ENCODE measurements at places on chromosomes 1 and 21.

GRCh38 chr1:24778141-24778540, 32.9 kb downstream of the CLIC4 start:
- DNase-seq: no peak

GRCh38 chr1:178098262-178098661, 4.4 kb downstream of the RASAL2 start:
- DNase-seq: no peak

- DNase-seq: no peak
These were observed 1.8 kb downstream of the ATP2B4 start for GRCh38 chr1:203628201-203629015.

- DNase-seq: no peak
These were observed 14.7 kb upstream of the IL24 start for GRCh38 chr1:206882555-206882954.

- DNase-seq: no peak
These were observed 21.2 kb downstream of the SLC30A10 start for GRCh38 chr1:219906924-219907771.

DNA sequence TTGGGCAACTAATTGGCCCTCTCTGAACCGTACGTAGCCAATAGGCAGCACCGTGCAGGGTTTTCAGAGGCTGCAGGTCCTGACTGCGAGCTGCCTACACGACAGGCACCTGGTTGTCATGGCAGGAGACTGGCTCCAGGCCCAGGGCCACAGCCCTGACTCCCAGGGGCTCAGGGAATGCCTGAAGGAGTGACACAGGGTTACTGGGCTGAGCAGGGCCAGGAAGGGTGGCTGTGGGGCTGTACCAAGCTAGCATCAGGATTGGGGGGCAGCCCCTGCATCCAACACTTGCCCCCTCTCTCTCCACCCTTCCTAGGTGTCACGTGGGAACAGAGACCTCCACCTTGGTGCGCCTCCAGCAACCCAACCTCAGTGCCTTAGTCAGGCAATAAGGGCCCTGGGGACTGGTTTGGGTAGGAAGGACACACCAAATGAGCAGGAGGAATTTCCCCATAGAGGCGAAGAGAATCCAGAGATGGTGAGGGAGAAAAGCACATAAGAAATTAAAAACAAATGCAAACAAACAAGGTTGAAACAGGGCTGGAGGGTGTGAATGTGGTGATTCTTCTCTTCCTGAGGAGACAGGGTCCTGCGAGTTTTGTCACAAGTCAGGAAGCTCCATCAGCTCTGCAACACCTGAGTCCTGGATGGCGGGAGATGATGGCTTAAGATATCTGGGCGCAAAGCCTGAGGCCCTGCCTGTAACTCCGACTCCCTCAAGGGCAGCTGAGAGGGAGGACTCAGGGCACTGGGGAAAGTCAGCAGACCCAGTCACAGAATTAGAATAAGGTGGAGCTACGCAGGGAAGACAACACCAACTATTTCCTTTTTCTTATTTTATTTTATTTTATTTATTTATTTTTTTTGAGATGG, 19.7 kb upstream of the RNU1-4 start:
- DNase-seq: no peak

- no peak for DNase-seq
These were observed 97.4 kb upstream of the SGIP1 start for GRCh38 chr1:66436378-66437135.

DNA sequence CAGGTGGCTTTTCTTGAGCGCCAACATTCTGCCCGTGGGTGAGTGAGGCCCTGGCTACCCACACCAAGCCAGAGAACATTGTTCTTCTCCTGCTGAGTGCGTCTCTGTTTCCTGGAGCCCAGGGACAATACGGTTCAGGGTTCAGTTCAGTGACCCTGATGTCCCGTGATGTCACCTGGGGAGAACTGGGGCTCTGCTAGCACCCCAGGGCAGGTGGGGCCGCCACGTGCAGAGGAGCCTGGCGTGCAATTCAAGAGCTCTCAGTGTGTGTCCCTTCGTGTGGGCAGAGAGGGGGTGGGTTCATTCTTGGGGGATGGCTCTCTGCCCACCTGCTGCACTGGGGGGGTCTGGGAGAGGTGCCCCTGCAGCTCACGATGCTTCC, 18.2 kb upstream of the PEX10 start:
- no peak for DNase-seq

DNA sequence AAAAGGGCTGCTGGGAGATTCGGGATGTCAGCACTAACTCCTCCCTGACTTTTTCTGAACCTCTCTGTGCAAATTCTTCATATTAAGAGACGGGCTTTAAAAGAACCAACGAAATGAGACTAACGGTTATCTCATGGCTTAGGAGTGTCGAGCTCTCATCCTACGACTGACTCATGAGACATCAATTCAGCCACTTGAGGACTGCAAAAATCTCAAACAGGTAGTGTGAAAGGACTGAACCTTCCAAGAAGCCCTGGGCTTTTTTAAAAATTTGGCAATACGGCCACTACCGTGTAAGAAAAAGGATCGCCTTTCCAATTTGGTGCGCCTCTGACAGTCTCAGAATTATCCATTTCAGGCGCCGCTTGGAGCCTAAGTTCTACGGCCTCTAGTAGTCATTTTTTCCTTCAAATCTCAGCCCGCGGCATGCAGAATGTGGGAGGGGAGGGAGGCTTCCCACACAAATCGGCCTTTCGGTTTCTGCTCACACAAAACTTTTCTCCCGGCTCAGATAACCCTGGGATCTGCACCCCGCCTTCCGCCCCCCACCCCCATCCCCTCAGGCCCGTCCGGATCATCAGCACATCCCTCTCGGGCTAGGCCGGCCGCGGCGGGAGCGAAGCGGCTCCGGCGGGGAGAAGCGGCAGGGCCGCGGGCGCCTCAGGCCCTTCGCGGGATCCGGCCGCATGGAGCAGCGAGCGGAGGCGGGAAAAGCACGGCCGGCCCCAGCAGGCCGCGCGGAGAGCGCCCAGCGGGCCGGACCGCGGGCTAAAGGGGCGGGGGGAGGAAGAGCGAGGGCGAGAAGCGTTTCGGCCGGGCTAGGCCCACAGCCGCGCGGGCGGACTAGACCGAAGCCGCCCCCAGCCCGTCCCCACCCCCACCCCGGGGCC, 618 bp downstream of the HNRNPR start:
- no peak for DNase-seq

DNA sequence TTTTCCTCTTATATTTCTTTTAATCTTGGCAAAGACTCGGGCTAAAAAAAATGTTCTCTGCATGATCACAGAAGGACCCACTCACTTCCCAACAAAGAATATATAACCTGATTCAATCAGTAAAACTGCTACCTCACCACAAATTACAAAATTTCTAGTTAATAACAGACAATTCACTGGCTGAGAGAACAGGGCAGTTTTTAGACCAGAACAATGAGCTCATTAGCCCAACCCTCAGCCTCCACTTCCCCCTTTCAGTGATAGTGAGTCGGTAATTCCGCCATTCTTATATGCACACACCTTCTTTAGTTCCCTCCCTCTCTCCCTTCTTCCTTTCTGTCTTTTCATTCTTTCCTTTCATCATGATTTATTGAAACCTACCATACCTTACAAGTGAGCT, 8.9 kb downstream of the SIPA1L2 start:
- DNase-seq: no peak

DNA sequence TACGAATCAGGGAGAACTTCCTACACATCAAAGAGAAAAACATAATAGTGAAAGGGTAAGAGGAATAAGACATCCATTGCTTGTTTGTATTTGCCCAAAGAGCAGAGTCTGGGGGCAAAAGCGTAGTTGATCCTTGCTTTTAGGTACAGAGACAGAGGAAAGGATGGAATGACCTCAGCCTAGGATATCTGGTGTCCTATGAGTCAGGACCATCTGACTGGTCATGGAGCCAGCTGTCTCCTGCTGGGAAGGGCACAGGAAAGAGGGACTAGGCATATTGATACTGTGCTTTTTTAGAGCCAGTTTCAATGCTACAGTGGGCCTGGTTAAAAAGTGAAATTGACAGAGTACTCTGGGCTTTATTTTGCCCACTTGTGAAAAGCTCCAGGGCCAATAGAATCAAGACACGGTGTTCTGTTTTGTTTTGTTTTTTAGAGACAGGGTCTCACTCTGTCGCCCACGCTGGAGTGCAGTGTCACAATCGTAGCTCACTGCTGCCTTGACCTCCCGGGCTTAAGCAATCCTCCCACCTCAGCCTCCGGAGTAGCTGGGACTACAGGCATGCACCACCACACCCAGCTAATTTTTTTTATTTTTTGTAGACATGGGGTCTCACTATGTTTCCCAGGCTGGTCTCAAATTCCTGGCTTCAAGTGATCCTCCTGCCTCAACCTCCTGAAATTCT, 3.2 kb downstream of the PLEKHO1 start:
- no peak for DNase-seq

DNA sequence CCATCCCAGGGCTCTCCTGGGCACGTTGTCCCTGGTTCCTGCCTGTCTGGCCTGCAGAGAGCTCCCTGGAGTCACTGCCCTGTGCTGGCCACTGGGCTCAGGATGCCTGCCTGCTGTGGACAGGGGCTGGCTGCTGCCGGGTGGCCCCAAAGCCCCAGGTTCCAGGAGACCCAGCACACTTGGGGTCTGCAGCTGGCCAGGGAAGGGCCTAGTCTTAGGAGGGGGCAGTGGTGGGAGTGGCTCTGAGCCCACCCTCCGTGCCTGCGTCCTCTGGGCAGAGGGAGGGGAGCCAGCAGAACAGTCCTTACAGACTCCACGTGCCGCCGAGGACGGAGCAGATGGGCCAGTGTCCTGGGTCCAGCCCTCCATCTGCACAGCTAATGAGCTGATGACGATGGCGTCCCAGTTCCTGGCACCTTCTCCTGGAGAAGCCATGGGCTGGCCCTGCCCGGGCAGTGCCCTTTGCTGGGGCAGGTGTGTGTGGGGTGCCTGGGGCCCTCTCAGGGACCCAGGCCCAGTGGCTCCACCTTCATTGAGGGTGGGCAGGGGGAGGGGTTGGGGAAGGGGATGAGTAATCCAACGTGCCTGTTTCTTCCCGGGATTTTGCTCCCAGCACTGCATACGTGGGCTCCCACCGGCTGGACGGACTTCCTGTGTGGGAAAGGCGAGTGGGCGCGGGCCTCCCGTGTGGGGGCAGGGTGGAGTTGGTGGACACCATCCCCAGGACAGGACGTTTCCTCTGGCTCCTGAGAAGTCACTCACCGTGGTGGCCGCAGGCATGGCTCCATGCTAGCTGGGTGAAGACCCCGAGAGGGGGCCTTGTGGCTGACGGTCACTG, 6.8 kb upstream of the PLCH2 start:
- no peak for DNase-seq

DNA sequence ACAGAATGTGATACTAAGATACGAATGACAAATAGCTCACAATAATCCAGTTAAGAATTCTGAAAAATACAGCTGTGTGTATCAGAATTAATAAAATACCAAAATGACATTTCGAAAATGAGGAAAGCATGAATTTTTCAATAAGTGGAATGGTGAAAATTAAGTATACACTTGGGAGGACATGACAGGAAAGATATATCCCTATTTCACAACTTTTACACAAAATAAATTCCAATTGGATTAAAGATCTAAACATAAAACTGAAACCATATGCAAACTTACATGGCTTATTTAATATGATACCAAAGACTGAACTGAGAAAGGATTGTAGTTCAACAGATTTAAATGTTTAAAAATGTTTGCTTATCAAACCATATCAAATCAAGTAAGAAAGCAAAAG, 510.4 kb upstream of the ADAMTS5 start:
- no peak for DNase-seq

DNA sequence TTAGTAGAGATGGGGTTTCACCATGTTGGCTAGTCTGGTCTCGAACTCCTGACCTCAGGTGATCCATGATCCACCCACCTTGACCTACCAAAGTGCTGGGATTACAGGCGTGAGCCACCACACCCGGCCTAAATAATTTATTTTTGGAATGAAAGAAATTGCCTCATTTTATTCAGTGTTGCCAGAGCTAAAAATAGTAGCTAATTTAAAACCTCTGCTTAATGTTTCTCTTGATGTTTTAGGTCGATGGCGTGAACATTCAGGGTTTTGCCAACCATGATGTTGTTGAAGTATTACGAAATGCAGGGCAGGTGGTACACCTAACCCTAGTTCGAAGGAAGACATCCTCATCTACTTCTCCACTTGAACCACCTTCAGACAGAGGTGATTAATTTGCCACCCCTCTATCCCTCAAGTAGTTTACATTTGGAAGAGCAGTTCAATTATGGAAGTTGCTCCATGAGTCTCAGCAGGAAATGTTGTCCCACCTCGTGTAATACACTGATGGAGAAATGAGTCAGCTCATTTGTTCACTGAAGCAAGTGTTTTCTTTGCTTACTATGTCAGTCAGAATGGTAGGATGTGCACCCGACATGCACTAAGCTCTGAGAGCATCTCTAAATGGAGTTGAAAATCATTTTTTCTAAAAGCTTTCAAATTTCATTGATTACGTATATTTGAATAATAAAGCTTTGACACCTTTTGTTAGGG, 54.9 kb downstream of the PATJ start:
- DNase-seq: no peak

GRCh38 chr1:36517011-36517771, 34.5 kb upstream of the CSF3R start:
- peak; percentile 30 for DNase-seq

DNA sequence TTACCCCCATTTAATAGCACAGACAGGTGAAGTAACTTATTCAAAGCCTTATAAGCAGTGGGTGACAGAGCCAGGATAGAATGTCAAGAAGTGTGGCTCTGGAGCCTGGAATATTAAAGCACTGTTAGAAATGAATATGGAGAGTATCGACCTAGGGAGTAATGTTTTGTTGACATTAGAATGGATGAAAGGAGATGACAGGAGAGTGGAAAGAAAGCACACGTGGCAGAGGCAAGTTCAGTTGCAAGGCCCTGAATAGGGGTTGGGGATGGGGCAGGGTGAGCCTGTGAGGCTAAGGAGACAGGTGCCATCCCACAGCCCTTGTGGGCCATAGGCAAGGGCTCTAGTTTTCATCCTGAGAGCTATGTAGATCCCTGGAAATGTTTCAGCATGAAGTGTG, 125.5 kb upstream of the PLXNA2 start:
- DNase-seq: no peak

GRCh38 chr1:151284013-151284577, 2.0 kb downstream of the ZNF687 start:
- no peak for DNase-seq

DNA sequence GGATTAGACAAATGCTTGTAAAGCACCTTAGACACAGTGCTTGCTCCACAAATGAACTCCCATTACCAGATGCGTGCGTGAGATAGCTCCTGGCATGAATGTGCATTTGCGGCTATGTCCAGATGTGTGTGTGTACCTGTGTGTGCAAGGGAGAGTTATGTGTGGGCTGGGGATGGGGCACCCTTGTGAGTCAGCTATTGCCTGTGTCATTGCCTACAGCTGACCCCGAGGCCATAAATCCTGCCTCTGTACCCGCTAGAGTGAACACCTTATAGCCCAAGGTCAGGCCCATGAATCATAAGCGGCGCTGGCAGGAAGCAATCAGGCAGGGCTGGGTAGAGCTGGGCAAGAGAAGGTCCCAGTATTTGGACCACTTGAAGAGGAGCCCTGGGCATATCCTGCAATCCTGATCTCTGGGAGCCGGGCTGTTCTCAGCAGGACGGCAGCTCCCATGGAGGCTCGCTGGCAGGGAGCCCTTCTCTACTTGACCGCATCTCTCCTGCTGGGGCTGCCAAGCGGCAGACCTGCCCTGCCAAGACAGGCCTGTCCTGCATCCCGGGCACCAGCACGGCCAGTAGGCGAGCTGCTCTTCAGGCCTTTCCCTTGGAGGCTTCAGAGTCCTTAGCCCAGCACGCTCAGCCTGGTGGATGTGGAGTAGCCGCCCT, 86.4 kb downstream of the TMEM53 start:
- DNase-seq: no peak

- DNase-seq: no peak
These were observed 5.7 kb downstream of the AGMAT start for GRCh38 chr1:15578921-15579682.

Data from NCI-H1436 treated with DMSO at 0.1 percent for 48 hours (cell line).